SHP77 treated with DMSO at 0.1 percent for 48 hours (cell line): ENCODE measurements at places on chromosomes 4 and X.

DNA sequence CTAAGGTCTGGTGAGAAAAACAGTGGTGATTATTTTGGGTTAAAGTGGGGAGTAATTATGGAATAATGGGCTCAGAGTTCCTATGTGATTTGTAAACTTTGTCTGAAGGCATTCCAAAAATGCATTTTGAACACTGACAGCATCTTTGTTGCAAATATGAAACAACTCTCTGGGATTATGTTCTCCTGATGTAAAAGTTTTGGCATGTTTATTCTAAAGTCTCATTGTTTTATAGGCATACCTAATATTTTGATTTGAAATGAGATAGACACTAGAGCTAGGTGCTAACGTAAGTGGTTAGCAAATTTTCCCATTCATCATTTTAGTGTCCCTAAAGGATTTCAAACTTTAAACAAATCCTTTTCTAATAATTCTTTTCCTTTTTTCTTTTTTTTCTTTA lies 140.9 kb upstream of the ANXA3 start:
- DNase-seq = no peak

- no peak for DNase-seq
Observed at GRCh38 chrX:11688201-11688600, 22.5 kb upstream of the ARHGAP6 start.

DNA sequence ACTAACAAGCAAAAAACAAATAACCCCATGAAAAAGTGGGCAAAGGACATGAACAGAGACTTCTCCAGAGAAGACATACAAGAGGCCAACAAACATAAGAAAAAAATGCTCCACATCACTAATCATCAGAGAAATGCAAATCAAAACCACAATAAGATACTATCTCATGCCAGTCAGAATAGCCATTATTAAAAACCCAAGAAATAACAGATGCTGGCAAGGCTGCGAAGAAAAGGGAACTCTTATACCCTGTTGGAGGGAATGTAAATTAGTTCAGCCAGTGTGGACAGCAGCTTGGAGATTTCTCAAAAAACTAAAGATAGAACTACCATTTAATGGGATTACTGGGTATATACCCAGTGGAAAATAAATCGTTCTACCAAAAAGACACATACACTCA lies 79.6 kb downstream of the MAPK10 start:
- DNase-seq = no peak

DNA sequence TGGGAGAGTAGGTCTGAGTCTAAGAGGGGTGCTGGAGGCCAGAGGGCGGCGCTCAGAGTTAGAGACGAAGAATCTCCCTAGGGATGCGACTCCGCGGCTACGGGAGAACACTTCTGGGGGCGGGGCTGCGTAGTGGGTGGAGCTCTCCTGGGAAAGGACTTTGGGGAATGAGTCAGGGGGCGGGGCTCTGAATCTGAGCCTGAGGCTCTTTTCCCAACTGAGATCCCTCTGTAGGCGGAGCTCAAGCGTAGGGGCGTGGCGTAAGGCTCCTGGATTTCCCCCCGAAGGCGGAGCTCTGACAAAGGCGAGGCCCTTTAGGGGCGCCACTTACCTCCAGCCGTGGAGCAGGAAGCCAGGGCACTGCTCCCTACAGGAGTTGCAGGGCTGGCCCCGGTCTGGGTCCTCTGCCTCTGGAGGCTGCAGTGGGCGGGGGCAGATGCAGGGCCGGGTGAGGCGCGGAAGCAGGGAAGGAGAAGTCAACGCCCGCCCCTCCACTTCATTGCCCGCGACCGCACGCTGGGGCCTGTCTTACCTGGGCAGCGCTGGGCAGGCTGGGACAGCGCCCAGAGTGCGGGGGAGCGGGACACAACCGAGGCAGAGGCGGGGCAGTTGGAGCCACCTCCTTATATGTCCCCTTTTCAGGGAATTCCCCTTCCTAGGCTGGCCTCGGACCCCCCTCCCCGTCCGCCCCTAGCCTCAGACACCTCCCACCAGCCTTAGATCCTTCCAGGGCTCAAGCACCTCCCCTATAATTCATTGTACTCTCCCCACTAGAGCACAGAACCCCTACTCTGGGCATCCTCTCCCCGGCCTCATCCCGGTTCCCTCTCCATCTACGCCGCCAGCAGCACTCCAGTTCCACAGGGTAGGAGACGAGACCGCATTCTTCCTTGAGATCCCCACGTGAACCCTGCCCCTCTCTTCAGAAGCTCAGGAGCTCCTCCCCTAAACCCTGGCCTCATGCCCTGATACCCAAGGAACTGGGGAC lies 1.6 kb downstream of the PRICKLE3 start:
- DNase-seq = peak; percentile 63

- DNase-seq = no peak
Observed at GRCh38 chr4:128868758-128869157, 59.3 kb downstream of the JADE1 start.

DNA sequence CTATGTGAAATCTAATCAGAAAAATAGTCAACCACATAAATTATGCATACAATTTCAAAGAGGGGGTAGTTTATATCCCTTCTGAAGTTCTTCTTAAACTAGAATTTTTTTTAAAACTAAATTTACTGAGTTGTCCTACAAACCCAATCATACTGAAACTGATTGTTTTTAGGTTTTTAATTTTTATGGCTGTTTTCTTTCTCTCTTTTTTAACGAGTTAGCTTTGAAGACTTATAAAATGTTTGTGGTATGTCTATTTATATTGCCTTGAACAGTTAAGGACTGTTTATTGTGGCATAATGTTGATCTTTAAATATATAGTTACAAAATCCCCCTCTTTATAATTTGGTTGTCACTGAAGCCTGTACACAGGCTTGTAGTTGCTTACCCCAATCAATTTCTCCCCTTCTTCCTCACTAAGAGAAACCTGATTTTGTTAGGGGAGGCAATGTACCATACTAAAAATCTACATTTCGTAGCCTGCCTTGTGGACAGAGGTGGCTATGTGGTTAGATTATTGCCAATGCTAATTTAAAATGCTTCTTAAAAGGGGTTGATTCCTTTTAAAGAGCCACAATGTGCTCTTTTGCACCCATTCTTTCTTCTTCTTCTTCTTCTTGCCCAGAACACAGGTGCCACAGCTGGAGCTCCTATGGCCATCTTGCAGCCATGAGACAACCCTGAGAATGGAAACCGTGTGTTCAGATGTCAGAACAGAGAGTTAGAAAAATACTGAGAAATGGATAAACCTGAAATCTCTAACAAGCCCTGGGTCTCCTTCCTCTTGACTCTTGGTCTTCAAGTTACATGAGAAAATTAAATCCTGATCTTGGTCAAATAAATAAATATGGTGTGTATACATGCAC lies 102.7 kb upstream of the ZNF827 start:
- no peak for DNase-seq

GRCh38 chrX:2965965-2966364 lies 36.8 kb upstream of the ARSD start:
- no peak for DNase-seq

DNA sequence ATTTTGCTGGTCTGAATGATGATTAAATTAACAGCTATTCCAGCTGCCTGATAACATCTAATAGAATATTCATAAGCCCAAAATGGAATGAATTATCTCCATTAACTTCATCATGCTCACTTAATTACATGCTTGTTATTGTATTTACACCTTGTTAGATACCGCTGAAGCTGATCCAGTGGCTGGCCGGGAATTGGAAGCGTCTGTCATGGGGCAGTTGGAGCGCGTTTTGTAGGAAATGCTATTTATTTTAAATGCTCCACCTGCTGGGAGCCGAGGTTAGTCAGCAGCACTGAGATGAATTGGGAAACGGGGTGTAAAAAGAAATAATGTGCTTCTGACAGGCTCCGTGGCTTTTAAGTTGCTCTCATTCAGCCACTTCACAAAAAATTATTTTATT lies 25.2 kb downstream of the ARX start:
- no peak for DNase-seq

- DNase-seq = no peak
Observed at GRCh38 chr4:103478734-103479133, 241.1 kb downstream of the TACR3 start.

DNA sequence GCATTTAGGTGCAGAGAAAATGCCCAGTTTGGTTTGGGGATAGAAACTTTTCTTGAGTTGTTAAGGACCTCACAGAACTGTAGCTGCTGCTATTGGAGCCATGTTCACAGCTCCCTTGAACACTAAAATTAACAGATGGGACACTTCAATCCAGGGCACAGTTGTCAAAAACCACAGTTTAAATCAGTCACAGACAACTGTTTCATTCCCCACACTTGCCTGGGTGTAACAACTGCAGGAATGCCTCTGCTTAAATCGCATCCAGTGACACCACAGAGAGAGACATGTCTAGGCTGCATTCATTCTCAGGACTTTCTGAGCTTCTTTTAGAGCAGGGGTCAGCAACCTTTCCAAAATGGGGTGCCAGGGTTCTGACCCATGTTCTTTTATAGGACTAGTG lies 12.7 kb upstream of the CAPN6 start:
- DNase-seq = no peak

DNA sequence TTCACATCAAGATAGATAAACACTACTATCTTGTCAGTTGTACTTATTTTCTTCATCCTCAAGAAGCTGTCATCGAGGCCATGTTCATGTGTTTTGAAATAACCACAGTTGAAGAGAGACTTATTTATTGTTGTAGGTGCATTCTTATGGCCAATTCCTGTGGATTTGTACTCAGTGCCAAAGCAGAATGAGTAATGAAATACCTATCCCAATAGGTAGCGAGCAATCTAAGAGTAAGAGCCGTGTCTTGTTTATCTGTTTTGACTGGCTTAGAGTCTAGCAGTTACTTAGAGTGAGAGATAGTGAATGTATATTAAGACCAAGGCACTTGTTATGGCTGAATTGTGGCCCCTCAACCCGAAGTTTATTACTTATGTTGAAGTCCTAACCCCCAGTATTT lies 631.0 kb upstream of the SPANXN1 start:
- DNase-seq = no peak

GRCh38 chrX:28180096-28180495 lies 198.8 kb upstream of the DCAF8L1 start:
- no peak for DNase-seq

- no peak for DNase-seq
Observed at GRCh38 chr4:140863197-140863596, 107.0 kb upstream of the TBC1D9 start.

DNA sequence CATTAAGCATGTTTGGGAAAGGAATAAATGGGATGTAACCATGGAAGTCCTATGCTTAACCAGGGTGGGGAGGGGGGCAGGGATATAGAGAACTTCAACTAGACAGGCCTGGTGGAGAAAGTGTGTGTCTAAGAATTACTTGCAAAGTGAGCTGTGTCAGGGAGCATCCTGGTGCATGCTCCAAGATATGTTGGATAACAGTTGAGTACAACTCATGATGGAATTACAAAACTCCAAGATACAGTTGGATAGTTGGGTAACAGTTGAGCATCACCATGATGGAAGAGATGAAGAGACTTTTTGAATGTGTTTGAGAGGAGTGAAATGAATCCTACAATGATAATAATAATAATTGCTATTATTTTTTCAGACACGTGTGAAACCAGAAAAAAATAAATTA lies 26.1 kb upstream of the ACSL1 start:
- DNase-seq = no peak

- DNase-seq = no peak
Observed at GRCh38 chr4:146465628-146466027, 56.1 kb downstream of the SLC10A7 start.

DNA sequence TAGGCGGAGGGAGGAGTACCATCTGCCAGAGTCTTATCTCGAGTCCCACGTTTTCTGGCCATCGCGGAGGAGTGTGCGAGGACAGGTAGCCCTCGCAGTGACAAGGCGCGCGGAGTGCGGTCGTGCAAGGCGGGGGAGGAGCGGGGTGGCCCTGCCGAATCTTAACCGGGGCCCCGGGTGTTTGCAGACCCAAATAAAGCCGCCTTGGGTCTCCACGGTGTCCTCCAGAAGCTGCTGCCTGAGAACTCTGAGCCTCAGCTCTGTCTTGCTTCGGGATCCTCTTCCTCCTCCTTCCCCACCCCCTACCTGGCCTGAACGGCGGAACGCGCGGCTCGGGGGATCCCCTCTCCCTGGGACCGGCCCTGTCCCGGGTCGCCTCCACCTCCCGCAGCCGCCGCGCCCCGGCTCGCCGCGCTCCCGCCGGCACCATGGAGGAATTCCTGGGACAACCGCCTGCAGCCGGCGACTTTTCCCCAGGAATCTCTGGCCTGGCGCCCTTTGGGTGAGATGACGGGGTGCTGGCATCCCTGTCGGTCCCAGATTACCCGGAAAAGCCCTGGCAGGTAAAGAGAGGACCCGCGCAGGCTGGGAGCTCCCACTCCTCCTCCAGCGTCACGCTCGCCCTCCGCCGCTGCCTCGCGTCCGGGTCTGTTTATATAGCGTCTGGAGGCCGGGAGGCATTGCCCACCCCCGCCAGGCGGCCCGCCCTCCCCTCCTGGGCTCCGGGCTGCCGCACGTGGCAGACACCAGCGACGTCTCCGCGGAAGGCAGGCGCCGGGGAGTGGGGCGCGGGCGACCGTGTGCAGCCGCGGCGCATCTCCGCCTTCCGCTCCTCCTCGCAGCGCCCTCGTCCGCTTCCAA lies at the start of gene GALNTL6:
GALNTL6 (plus strand) TSS at position 740 of the 861 bp plus-strand sequence.
- DNase-seq = no peak

- no peak for DNase-seq
Observed at GRCh38 chr4:10034136-10034535, 12.8 kb upstream of the SLC2A9 start.

GRCh38 chrX:130704053-130705038 lies 198.7 kb downstream of the ENOX2 start:
- no peak for DNase-seq

- no peak for DNase-seq
Observed at GRCh38 chrX:33252306-33252825, 41.0 kb upstream of the DMD start.

GRCh38 chr4:81905971-81906370 lies 434.3 kb upstream of the RASGEF1B start:
- DNase-seq = no peak

DNA sequence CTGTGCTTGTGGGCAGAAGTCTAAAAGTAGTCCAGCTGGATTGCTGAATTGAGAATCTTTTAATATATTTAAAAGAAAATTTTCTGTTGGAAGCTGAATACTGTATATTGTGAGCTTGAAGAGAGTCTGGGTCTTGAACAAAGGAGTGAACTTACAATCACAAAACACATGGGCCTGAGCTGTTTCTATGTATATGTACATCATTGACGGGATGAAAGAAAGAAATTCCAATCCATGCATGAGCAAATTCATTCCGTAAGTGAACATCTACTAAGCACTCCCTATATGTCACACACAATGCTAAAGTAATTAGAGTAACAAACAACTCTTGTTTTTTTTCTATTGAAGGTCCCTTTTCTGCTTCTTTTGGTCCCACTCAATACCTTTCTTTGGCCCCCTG lies 331.0 kb downstream of the HS3ST1 start:
- no peak for DNase-seq

- no peak for DNase-seq
Observed at GRCh38 chrX:136866337-136867095, 14.0 kb downstream of the RBMX start.
